Mesenteric fat pad (tissue), 1 donor: ENCODE measurements at places on chromosomes 7 and 10. TPM values are rescaled to one million over a fixed set of nuclear protein-coding genes. Genes with fewer than 3 reads are reported as not detected.

The MBL2 gene
- total RNA-seq: not detected

The TMEM176A gene
- 64.3 TPM for total RNA-seq

The VIPR2 gene
- 4.6 TPM for total RNA-seq

The AVPI1 gene
- total RNA-seq: 30.5 TPM

The HYAL4 gene
- not detected for total RNA-seq

The LBX1 gene
- total RNA-seq: 0.10 TPM

The CRHR2 gene
- 0.19 TPM for total RNA-seq

The FAM20C gene
- 121 TPM for total RNA-seq

The AKR1C8 gene
- total RNA-seq: 1.3 TPM

The CASP7 gene
- total RNA-seq: 37.0 TPM

The PSD gene
- total RNA-seq: not detected

The ORC5 gene
- total RNA-seq: 12.8 TPM

The THSD7A gene
- total RNA-seq: 6.0 TPM

The TMEM229A gene
- not detected for total RNA-seq

The DNAJC30 gene
- 11.7 TPM for total RNA-seq

The ABI1 gene
- total RNA-seq: 42.6 TPM

The NCAPG2 gene
- total RNA-seq: 4.7 TPM

The CLCN1 gene
- total RNA-seq: 0.22 TPM

The VSIR gene
- 128 TPM for total RNA-seq

The GHRHR gene
- total RNA-seq: not detected

The SFRP5 gene
- total RNA-seq: not detected

The VGF gene
- 0.22 TPM for total RNA-seq

The SAP25 gene
- total RNA-seq: 2.3 TPM

The CALCR gene
- 0.51 TPM for total RNA-seq

The FGL2 gene
- 34.4 TPM for total RNA-seq

The RASA4B gene
- 16.3 TPM for total RNA-seq

The ACTL6B gene
- not detected for total RNA-seq

The EGFR gene
- 80.9 TPM for total RNA-seq

The ZNF655 gene
- 78.2 TPM for total RNA-seq

The CRYGN gene
- total RNA-seq: 1.5 TPM

The CELF2 gene
- 93.9 TPM for total RNA-seq

The NXPH1 gene
- not detected for total RNA-seq

The ELN gene
- total RNA-seq: 95.5 TPM

The LEP gene
- total RNA-seq: 784 TPM

The SLC39A12 gene
- 0.35 TPM for total RNA-seq

The HOGA1 gene
- total RNA-seq: 3.8 TPM

The MOGAT3 gene
- not detected for total RNA-seq

The ITIH5 gene
- total RNA-seq: 439 TPM

The KIF5B gene
- 116 TPM for total RNA-seq

The USP6NL gene
- total RNA-seq: 18.6 TPM

The WEE2 gene
- total RNA-seq: not detected

The GPR26 gene
- not detected for total RNA-seq

The GIMAP6 gene
- total RNA-seq: 46.6 TPM

The BET1 gene
- 20.6 TPM for total RNA-seq

The KIAA1549 gene
- 2.4 TPM for total RNA-seq

The MLXIPL gene
- 91.5 TPM for total RNA-seq

The SMARCD3 gene
- total RNA-seq: 36.5 TPM

The WNT2 gene
- total RNA-seq: 0.45 TPM

The GSDME gene
- total RNA-seq: 12.9 TPM

The GAD2 gene
- total RNA-seq: not detected

The TEX47 gene
- total RNA-seq: not detected

The ASB10 gene
- total RNA-seq: not detected

The LRRC72 gene
- not detected for total RNA-seq

The ZNF239 gene
- 5.5 TPM for total RNA-seq

The MRPL32 gene
- total RNA-seq: 55.1 TPM

The ARHGEF5 gene
- total RNA-seq: 9.4 TPM
